ENCODE measurements at places on chromosomes 3 and 15.

GRCh38 chr3:165162883-165163282 is 33.3 kb downstream of the SLITRK3 start:
- no peak overlapping the region for H3K27ac ChIP-seq
- no peaks in the 10 kb centered on the region for H3K36me3 ChIP-seq
- no peak for DNase-seq
- H3K4me3 ChIP-seq = no peak overlapping the region
- H3K4me1 ChIP-seq = no peaks in the 10 kb centered on the region

- peaks cover 3% of the 10 kb centered on the region for H3K36me3 ChIP-seq
- H3K4me1 ChIP-seq = no peaks in the 10 kb centered on the region
- no peak overlapping the region for H3K4me3 ChIP-seq
- no peaks in the 10 kb centered on the region for H3K27me3 ChIP-seq
Measured at GRCh38 chr3:73052857-73053256, 8.6 kb upstream of the EBLN2 start.

- no peak overlapping the region for H3K4me3 ChIP-seq
- no peaks in the 10 kb centered on the region for H3K27me3 ChIP-seq
- DNase-seq = peak; percentile 10
- no peaks in the 10 kb centered on the region for H3K36me3 ChIP-seq
- H3K4me1 ChIP-seq = no peaks in the 10 kb centered on the region
Measured at GRCh38 chr15:93997071-93997658, 234.2 kb upstream of the MCTP2 start.

DNA sequence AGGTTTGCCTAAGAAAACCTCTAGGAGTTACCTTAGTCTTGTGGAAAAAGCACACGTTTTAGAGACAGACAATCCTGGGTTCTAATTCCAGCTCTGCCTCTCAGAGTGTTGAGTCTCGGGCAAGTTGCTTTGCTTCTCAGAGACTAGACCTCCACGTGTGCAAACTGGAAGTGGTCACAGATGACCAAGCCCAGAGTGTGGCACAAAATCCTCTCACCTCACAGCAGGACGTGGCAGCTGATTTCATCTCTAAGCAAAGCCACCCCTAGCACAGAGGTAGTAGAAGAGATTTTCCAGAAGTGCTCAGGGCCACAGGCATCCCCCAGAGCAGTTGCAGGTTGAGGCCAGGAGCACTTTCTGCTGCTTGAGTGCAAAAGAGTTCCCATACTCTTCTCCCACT is 79.2 kb downstream of the CD47 start:
- no peak for DNase-seq
- no peak overlapping the region for H3K27ac ChIP-seq
- H3K36me3 ChIP-seq = no peaks in the 10 kb centered on the region
- H3K4me3 ChIP-seq = no peak overlapping the region
- H3K4me1 ChIP-seq = peaks cover 7% of the 10 kb centered on the region
- no peaks in the 10 kb centered on the region for H3K27me3 ChIP-seq

GRCh38 chr3:105959851-105960250 is 91.0 kb upstream of the CBLB start:
- no peaks in the 10 kb centered on the region for H3K36me3 ChIP-seq
- no peak overlapping the region for H3K4me3 ChIP-seq
- DNase-seq = peak; percentile 78
- no peaks in the 10 kb centered on the region for H3K27me3 ChIP-seq
- peak overlapping the region; percentile 76 for H3K27ac ChIP-seq

DNA sequence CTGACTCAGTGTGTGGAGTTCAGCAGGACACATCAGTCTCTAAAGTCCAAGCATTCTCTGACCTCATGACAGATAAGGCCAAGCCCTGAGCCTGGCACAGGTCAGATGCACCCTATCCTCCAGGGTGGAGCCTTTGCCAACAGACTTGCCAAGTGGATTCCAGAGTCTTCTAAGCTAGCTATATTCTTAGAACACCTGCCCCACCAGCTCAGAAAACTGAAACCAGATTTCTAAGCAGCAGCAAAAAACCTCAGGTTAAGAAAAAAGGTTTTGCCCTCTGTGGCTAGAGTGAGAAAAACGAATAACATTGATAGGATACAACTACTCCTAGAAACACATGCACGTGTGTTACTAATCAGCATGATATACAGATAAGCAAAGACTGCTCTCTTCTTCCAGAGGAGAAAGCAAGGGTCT is 11.6 kb downstream of the RMDN3 start:
- no peak overlapping the region for H3K27ac ChIP-seq
- H3K4me3 ChIP-seq = no peak overlapping the region
- H3K27me3 ChIP-seq = no peaks in the 10 kb centered on the region
- H3K4me1 ChIP-seq = peaks cover 4% of the 10 kb centered on the region
- no peak for DNase-seq

DNA sequence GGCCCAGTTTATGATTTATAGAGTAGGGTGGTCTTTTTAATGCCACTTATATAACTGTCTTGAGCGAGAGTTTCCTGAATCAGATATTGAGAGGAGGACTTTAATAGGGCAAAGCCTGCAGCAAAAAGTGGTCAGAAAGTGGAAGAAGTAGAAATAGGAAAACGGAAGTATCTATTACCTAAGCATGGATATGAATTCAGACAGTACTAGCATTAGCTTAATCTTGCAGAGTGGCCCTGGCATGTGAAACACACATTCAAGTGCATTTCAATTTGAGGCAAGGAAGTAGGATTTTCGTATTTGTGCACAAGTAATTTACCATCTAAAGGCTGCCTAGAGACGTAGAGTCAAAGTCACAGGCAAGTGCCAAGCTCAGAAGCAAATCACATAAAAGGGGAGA is 622.3 kb downstream of the DIPK2A start:
- no peaks in the 10 kb centered on the region for H3K27me3 ChIP-seq
- no peak overlapping the region for H3K27ac ChIP-seq
- H3K4me1 ChIP-seq = no peaks in the 10 kb centered on the region
- DNase-seq = no peak
- H3K4me3 ChIP-seq = no peak overlapping the region

GRCh38 chr3:111531446-111531845 is 10.6 kb upstream of the CD96 start:
- DNase-seq = no peak
- H3K27ac ChIP-seq = peak overlapping the region; percentile 39
- no peak overlapping the region for H3K4me3 ChIP-seq
- no peaks in the 10 kb centered on the region for H3K4me1 ChIP-seq

- DNase-seq = peak; percentile 100
- H3K27ac ChIP-seq = peak overlapping the region; percentile 100
- no peaks in the 10 kb centered on the region for H3K36me3 ChIP-seq
- H3K27me3 ChIP-seq = no peaks in the 10 kb centered on the region
Measured at GRCh38 chr3:120094776-120095225, 554 bp upstream of the GSK3B start.

DNA sequence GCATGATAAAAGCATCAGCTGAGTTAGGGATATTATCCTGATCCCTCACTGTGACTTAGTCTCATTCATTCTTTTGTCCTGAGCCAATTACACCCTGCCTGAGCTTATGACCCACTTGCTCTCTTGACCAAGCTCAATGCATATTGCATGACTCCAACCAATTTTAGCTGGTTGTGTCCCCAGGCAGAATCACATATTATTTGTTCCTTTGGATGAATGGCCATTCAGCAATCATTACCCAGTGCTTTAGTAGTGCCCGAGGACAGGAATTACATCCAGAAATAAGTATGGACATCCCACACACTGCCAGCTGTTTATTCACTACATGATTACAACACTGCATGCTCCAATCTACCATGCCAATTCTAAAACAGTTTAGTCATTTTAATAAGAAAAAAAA is 322.5 kb downstream of the ZBBX start:
- H3K4me3 ChIP-seq = no peak overlapping the region
- no peak overlapping the region for H3K27ac ChIP-seq
- H3K4me1 ChIP-seq = no peaks in the 10 kb centered on the region
- H3K36me3 ChIP-seq = no peaks in the 10 kb centered on the region
- no peak for DNase-seq
- H3K27me3 ChIP-seq = no peaks in the 10 kb centered on the region

DNA sequence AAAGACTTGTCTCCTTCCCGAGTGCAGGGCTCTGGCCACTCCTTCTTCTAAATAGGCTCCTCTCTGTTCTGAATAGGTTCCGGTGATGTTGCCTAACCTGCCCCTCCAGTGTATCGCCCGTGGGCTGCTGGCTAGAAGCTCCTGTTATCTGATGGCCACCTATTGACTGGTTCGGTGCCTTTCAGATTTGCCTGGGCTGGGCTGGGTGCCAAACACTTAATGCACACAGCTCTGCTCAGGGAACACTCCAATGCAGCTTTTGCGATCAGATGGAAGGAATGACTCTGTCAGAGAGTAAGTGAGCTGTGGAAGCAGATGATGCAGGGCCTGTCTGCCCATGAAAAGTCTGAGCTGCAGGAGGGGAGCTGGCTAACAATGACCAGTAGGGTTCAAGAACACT is 112.9 kb downstream of the CORO2B start:
- no peak overlapping the region for H3K4me3 ChIP-seq
- H3K4me1 ChIP-seq = peaks cover 4% of the 10 kb centered on the region
- H3K27ac ChIP-seq = no peak overlapping the region

GRCh38 chr3:128503164-128503651 is 10.2 kb upstream of the GATA2 start:
- DNase-seq = no peak
- H3K27me3 ChIP-seq = no peaks in the 10 kb centered on the region
- peaks cover 10% of the 10 kb centered on the region for H3K36me3 ChIP-seq

DNA sequence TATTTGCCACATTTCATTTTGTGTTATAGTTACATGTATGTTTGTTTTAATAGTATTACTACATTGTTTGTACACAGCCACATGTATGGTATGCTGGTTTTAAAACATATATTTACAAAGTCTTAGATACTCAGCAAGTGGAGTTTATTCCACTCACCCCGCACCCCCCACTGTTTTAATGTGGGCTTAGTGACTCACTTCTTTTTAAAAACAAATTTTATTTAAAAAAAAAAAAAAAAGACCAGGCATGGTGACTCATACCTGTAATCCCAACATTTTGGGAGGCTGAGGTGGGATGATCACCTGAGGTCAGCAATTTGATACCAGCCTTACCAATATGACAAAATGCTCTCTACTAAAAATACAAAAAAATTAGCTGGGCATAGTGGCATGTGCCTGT is 26.9 kb upstream of the TJP1 start:
- no peak for DNase-seq
- no peak overlapping the region for H3K27ac ChIP-seq
- peaks cover 5% of the 10 kb centered on the region for H3K4me1 ChIP-seq
- H3K4me3 ChIP-seq = no peak overlapping the region

Measured in trophoblast cell (in vitro differentiated cells and primary cell).